Mammary microvascular endothelial cell (primary cell): ENCODE measurements at places on chromosomes 16 and 17. TPM values are rescaled to one million over a fixed set of nuclear protein-coding genes. Genes with fewer than 3 reads are reported as not detected.

SCARF1 gene
- 102 and 105 TPM in 2 replicates for total RNA-seq

ODAD4 gene
- total RNA-seq: not detected in 2 replicates

EVPLL gene
- total RNA-seq: not detected in 2 replicates

RAP1GAP2 gene
- 1.8 and 5.9 TPM in 2 replicates for total RNA-seq

ITGB3 gene
- 153 and 174 TPM in 2 replicates for total RNA-seq

WIPI1 gene
- 46.3 and 50.2 TPM in 2 replicates for total RNA-seq

TTLL6 gene
- total RNA-seq: not detected in 2 replicates

PIRT gene
- total RNA-seq: not detected in 2 replicates

HSPB9 gene
- total RNA-seq: not detected in 2 replicates

LITAFD gene
- not detected in 2 replicates for total RNA-seq

TP53TG3B gene
- total RNA-seq: not detected in 2 replicates

GAST gene
- total RNA-seq: not detected in 2 replicates

KCNJ12 gene
- total RNA-seq: 0.25 and 0.67 TPM in 2 replicates

SLC16A5 gene
- total RNA-seq: 4.7 and 6.0 TPM in 2 replicates

CEP20 gene
- total RNA-seq: 27.3 and 36.9 TPM in 2 replicates

ATP1B2 gene
- total RNA-seq: not detected in 2 replicates

ADAMTS18 gene
- 22.3 and 29.9 TPM in 2 replicates for total RNA-seq

EIF5A gene
- total RNA-seq: 572 and 718 TPM in 2 replicates

RARA gene
- total RNA-seq: 23.4 and 26.9 TPM in 2 replicates

WNK4 gene
- 2.9 and 3.7 TPM in 2 replicates for total RNA-seq

TOM1L1 gene
- 2.7 and 3.9 TPM in 2 replicates for total RNA-seq

FOXC2 gene
- total RNA-seq: 3.1 and 4.8 TPM in 2 replicates

ARHGDIG gene
- 0.20 and 2.0 TPM in 2 replicates for total RNA-seq

KCNJ18 gene
- total RNA-seq: not detected in 2 replicates

CD300H gene
- total RNA-seq: not detected in 2 replicates

YPEL3 gene
- 17.7 and 21.3 TPM in 2 replicates for total RNA-seq

CORO1A gene
- 4.5 and 7.1 TPM in 2 replicates for total RNA-seq

PRSS21 gene
- 0.20 and 1.2 TPM in 2 replicates for total RNA-seq

PABPN1L gene
- not detected in 2 replicates for total RNA-seq

MTSS2 gene
- total RNA-seq: 23.0 and 36.4 TPM in 2 replicates

IGF2BP1 gene
- 0.20 and 0.30 TPM in 2 replicates for total RNA-seq

RDM1 gene
- total RNA-seq: 0.20 and 0.80 TPM in 2 replicates

CDT1 gene
- 14.2 and 27.4 TPM in 2 replicates for total RNA-seq

FN3K gene
- 2.1 and 2.5 TPM in 2 replicates for total RNA-seq

NAT9 gene
- total RNA-seq: 15.7 and 22.2 TPM in 2 replicates

ERBB2 gene
- total RNA-seq: 12.5 and 13.5 TPM in 2 replicates

KRTAP9-6 gene
- not detected in 2 replicates for total RNA-seq

TBX21 gene
- total RNA-seq: not detected in 2 replicates

ASGR1 gene
- total RNA-seq: 2.8 and 4.1 TPM in 2 replicates

FBXO39 gene
- not detected in 2 replicates for total RNA-seq

TM4SF5 gene
- total RNA-seq: not detected in 2 replicates

GAS2L2 gene
- not detected in 2 replicates for total RNA-seq

HSD17B1 gene
- 0.05 TPM in 1 of 2 replicates, not detected in the other for total RNA-seq
